Fibroblast of the conjunctiva (primary cell): ENCODE measurements at places on chromosomes 16 and 17.

GRCh38 chr16:90018652-90019542 lies at the start of gene DBNDD1:
TSS of gene DBNDD1 (minus strand) at chr16:90019456. CDS start at chr16:90019341, 115 bp downstream.
- DNase-seq: no peak

DNA sequence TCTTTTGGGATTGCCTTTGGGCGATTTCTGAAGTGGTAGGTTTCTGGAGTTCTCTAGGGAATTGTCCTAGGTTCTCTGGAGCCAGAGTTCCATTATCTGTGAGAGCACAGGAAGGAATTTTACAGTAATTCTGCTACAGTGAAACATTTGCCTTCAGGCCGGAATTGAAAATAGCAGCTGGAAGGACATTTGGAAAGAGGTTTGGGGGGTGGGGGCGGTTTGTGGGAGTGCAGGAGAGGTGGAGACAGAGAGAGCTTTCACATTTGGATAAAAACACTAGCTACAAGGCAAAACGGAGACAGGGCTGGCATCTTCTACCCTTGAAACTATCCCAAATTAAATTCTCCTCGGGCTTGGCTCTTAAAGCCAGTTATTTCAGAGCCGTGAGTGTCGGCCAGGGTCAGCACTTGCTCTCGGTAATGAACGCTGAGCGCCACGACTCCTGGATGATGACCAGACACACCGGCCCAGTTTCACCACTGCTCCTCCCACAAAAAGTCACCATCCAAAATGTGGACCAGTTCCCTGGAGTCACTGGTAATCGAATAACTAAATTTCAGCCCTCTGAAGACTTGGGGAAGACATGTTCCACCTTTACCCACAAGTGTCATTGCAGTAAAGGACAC lies 67.7 kb upstream of the TANC2 start:
- DNase-seq: no peak

- no peak for DNase-seq
Measured at GRCh38 chr16:1771188-1771863, at the start of gene NME3. TSS of gene NME3 (minus strand) at chr16:1771543. CDS start at chr16:1771534, 9 bp downstream.

DNA sequence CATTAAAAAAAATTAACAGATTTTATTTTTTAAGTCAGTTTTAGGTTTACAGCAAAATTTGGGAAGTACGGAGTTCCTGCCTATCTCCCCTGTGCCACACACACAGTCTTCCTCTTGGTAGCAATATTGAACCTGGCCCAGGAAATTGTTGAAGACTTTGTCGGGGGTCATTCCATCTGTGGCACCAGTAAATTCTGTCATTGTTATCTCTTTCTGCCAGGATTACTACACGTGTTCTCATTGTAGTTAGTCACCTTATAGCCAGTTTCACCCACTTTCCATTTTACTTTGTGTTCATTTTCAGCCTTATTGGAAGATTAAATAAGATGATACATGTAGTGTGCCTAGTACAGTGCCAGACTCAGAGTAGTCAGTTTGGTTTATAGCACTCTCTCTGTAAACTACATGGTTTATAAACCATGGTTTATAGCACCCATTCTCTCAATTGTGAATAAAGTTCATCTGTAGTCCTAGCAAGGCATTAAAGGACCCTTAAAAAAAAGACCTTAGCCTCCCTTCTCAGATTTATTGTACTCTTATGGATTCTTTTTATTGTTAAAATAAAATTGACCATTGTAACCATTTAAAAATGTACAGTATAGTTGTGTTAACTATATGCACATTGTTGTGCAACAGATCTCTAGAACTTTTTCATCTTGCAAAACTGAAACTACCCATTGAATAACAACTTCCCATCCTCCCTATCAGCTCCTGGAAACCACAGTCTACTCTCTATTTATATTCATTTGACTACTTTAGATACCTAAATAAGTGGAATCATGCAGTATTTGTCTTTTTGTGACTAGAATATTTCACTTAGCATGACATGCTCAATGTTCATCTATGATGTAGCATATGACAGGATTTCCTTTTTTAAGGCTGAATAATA lies 36.1 kb downstream of the NLK start:
- no peak for DNase-seq

GRCh38 chr17:60656499-60656898 lies 21.2 kb upstream of the BCAS3 start:
- DNase-seq: no peak

- no peak for DNase-seq
Measured at GRCh38 chr16:14092561-14092960, 21.4 kb downstream of the MRTFB start.

DNA sequence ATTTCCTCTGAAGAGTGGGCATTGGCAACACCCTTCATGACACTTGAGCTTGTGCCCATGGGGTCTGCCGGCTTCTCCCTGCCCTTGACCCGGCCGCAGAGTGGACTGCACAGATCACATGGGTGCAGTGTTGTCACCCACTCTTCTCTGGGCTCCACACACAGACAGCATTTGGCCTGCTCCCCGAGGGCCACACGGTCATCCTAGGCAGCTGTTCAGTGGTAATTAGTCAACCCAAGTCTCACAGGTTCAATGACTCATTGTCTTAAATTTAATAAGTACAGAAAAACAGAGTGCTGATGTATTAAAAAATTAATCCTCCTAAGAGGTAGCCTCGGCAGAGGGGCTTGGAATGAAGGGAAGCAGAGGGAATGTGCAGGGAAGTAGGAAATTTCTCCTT lies 204.8 kb downstream of the MSI2 start:
- no peak for DNase-seq

GRCh38 chr16:23006380-23006779 lies 142.9 kb downstream of the USP31 start:
- DNase-seq: no peak

GRCh38 chr17:47980541-47980940 lies 9.6 kb downstream of the CDK5RAP3 start:
- DNase-seq: no peak

DNA sequence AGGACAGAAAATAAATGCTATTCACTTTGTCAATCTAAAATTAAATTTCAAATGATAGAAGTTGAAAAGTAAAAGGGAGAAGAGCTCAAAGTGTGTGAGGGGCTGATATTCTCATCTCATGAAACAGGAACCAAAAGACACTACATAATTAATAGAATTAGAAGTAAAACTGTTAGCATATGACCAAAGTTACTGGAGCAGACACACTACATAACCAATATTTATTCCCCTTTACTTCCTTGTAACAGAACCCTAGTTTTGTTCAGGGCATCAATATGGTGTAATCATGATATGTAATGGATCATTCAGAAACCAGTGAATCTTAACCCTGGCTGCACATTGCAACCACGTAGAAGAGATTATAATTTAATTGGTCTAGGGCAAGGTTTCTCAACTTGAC lies 109.5 kb upstream of the SIAH1 start:
- no peak for DNase-seq

- DNase-seq: no peak
Measured at GRCh38 chr17:82937411-82938371, 97.9 kb upstream of the ZNF750 start.

DNA sequence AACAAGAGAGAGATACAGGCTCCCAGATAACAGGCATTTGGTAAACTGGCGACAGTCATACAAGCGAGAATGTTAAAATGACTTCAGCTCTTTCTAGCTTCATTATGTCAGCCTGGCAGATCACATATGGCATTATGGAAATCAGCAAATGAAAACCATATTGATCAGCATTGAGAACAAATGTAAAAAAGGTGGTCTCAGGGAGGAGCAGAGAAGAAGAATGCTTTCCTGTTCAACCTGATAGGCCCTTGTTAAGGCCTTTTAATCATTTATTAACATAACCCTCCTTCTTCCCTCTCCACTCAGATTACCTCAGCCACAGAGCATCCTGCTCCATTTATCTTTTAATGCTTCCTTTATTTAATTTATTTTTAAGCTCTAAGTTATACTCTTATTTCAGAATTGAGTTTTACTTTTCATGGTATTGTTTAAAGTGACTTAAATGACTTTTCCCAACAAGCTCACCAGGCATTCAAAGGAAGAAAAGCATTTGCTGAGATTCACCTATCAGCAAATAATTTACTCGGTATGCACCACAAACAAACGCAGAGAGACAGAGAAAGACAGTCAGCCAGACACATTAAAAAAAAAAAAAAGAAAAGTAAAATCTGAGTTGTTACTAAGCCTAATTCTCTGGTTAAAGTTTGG lies 243.9 kb upstream of the TBX2 start:
- DNase-seq: no peak

DNA sequence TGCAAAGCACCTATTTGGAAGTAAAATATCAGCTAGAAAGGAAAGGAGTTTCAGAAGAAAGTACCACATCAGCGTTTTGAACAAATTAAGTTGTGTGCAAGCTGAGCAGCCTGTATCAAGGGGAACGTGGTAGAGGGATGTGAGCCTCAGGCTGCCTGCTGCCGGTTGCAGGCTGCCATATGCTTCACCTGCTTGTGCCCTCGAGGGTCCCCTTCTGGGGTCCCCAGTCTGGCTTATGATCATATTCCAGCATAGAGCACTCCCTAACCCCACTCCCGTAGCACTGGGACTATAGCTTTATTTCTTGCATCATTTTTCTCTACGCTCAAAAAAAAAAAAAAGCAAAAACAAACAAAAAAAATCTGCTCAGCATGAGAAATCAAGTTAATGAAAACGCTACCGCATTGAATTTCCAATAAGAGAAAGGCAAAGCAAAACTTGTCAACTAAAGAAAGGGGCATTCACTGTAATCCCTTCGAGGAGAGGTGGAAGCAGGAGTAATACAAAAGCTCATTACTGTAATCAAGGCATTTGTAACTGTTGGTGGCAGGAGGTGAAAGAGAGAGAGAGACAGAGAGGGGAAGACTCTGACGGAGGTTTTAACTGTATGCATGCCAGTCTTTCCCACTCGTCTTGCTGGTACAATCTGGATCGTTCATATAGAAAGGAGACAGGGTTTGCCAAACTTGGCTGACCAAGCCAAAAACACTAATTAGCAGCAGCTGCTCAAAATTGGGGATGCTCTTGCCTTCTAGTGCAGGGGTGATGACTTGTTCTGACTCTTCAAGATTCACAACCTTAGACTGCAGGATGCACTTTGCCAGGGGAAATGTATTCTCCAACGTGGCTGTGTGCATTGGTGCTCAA lies 258.2 kb upstream of the HSBP1 start:
- no peak for DNase-seq

DNA sequence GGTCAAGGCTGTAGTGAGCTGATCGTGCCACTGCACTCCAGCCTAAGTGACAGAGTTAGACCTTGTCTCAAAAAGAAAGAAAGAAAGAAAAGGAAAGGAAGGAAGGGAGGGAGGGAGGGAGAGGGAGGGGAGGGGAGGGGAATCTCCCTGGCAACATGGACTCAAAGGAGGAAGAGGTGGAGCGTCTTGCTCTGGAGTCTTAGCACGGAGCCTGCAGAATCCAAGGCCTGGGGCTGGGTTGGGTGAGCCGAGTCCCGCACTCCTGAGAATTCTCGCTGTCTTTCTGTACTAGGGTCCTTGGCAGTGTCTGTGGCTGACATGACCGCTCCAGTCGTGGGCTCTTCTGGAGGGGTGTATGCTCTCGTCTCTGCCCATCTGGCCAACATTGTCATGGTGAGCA lies 36.9 kb downstream of the C17orf75 start:
- no peak for DNase-seq

- DNase-seq: no peak
Measured at GRCh38 chr17:79524213-79525187, 86.4 kb downstream of the RBFOX3 start.

DNA sequence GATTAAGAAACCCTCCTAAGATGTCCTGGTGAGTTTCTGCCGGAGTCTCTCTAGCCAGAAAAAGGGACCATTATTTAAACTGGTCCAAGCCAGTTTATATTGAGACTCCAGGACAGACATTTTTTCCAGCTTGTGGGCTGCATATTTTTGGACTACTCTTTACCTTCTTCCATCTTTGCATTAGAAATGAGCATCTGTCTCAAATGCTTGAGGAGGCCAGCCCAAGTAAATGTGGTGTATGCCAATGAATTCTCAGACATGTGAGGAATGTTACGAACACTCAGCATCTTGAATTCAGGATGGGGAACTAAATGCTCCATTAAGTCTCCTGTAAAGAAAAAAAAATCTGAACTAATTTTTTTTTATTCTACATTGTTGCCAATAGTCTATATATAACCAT lies 18.4 kb downstream of the TUBD1 start:
- no peak for DNase-seq

DNA sequence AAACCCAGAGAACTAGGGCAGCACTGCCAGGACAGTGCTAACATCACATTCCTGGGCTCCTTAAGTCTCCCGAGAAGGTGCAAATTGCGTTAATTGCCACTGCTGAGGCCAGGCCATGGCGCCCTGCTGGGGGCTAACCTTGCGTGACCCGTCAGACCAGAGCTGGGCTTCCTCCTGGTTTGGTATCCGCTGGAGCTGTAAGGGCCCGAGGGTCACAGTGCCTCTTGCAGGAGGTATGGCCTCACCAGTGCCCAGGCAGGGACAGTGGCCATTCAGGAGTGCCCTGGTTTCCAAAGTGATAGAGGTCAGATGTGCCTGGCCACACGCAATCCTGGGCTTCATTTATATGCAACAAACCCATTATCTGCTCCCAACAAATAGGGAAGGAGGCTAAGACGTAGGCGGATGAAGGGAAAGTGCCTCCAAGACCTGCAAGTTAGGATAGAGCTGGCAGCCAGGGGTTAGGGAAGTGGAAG lies 17.7 kb upstream of the ADCY9 start:
- DNase-seq: no peak

DNA sequence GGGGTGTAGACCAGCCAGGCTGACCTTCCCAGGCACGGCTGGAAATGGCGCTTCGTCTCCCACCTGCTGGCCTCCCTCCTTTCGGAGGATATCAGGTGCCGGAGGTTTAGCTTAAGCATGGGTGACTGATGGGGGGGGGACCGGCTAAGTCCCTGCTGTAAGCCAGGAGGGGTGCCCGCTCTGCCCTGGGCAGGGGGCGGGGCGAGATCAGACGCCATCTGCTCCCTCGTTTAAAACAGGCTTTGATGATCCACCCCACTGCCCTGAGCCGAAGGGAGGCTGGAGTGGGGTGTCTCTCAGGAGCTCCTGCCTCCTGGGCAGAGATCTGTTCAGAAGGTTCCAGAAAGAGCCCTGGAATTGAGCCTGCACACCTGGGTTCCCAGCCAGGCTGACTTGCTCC lies 26.0 kb downstream of the C16orf74 start:
- no peak for DNase-seq

DNA sequence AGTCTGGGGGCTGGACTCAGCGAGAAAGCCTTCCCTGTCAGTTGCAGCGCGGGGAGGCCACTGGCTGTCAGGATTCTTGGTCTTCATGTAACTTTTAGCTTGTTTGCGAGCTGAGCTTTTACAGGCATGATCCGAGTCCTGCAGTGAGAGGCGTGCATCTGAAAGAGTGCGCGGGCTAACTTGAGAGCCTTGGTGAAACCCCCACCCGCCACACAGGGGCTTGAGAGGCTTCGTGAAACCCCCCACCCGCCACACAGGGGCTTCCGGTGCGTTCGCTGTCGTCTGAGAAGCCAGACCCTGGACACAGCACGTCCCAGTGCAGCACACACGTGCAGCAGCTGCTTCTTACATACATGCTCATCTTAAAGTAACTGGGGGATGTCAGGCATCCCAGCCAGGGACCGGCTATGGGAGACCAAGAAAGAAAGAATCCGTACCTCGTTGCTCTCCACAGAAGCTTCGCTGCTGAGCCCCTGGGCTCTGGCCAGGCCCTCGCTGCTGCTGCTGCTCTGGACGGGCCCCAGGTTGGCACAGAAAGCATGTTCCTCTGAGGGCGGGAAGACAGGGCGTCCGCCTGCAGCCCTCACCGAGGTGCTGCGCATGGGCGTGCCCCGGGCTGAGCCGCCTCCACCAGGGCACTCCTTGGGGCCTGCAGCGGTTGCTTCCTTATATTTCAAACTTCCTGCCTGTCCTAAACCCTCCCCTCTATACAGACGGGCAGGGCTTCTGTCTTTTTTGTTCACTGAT lies 7.8 kb downstream of the NUDT16L1 start:
- DNase-seq: no peak

GRCh38 chr17:79939755-79940458 lies 95.8 kb downstream of the TBC1D16 start:
- DNase-seq: no peak
